H7 (cell line): ENCODE measurements at places on chromosomes 5 and 9. TPM values are rescaled to one million over a fixed set of nuclear protein-coding genes. Genes with fewer than 3 reads are reported as not detected.
A peak's percentile ranks its signal among the peaks of the same experiment; 100 is the strongest.

DNA sequence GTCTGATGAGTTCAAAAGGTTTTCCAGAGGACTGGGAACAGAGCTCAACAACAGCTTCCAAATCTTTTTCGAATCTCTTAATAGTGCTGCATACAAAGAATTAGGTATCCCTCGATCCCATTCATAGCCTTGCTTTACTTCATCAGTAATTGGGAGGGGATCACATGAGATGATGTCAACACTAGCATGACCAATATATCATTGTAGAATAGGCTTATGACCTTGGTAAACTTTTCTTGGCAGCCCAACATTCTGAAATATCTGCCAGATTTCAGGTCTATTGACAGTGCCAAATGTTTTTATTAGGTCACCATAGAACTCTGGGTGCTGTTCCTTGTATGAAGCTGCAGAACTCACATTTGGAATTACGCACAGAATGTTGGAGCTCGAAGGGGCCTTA, 228.9 kb downstream of the FGF10 start:
- no peak for DNase-seq

GRCh38 chr9:81264516-81264915, 424.8 kb downstream of the TLE1 start:
- no peak for DNase-seq

DNA sequence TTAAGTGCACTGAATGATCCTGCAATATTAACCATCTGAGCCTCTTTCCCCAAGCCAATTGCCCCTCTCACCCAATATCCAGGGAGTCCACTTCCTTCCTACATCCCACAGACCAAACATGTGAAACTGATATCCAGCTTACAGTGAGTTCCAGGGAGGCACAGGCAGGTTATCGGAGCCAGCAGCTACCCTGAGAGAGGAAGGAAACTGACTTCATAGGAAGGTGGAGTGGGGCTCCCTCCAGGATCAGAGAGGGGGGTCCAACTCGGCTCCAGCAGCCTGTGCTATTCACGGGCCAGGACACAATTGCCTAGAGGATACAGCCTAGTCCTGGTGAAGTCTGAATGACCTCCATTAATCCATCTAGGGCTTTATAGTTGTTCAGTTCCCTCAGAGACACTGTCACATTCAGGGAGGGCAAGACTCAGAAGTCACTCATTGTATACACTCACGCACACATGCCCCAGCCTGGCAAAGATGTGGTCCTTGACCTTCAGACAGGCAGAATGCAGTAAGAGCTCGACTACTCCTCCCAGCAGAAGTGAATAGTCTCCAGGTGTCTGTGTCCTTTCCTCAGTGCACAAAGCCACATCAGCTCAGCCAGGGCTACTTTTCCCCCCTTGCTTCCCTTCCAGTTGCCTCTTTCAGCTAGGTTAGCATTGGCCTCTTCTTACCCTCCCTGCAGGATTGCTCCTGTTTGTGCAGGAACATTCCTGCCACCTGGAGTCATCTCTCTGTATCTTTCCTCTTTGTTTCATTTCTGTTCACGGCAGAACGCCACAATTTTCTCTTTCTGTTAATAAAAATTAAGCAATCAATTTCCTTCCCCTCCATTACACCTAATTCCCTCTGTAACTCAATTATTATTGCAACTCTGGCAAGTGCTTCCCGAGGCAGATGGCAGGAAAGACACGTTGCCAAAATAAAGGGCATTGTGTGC, 501.7 kb downstream of the ARHGEF28 start:
- DNase-seq = peak; percentile 33

DNA sequence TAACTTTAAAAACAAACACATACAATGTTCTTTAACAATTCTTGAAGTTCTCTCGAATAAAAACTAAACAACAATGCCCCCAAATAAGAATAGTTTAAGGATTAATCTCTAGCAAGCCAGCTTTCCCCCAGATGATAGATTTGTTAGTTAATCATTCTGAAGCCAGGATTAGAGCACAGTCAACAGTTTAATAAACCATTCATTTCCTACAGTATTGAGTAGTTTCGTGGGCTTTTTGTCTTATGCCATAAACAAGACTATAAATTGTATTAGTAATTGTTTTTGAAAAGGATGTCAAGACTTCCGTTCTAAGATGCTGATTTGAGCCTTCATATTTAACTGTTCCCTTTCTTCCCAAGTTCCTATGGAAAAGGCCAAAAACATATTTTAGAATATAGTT, 136.6 kb downstream of the PIK3R1 start:
- no peak for DNase-seq

DNA sequence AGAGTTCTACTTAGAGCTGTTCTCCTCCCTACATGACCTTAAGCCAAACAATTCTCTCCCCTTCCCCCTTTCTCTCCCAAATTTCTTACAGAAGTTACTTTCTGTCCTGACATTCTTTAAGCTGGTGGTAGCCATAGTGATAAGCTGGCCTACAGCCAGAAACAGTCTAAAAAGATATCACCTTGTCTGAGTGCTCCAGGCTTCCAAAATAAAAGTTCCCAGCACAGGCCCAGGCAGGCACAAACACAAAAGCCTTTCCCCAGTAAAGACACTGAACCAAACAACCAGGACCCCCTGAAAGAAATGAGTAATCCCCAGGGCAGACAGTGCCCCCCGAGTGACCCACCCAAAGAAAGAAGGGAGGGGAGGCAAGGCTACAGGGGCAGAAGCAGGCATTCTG, 19.2 kb downstream of the SIL1 start:
- peak; percentile 24 for DNase-seq

GRCh38 chr5:88680253-88681132, 202.5 kb downstream of the MEF2C start:
- DNase-seq = peak; percentile 96

DNA sequence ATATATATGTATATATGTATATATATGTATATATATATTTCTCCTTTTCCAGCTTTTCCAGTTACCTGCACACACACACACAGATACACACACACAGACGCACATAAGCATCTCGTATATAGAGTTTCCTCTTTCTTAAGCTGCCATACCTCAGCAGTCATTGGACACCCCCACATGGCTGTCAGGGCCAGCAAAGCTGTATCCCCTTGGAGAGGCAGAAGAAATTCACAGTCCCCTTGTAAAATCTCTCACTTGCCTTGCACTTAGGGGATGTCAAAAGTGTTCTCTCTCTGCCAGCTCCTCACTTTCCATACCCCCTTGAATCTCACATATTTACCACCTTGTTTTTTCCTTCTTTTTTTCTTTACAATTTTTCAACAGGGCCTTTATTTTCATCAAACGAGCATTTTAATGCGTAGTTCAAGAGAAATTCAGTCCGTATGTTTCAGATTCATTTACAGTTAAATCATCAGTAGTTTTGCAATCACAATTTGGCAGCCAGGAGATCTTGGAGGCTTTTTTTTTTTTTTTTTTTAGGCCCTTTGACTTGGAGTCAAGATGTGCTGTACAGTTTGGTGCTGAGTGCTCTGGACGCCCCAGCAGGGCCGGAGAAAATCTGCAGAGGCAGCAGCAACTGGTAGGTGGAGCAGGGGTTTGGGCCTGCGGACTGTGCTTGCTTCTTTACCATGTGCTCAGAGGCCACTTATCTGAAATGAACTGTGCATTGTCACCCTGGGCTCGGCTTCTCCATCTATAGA, 244.9 kb upstream of the KLF4 start:
- no peak for DNase-seq

DNA sequence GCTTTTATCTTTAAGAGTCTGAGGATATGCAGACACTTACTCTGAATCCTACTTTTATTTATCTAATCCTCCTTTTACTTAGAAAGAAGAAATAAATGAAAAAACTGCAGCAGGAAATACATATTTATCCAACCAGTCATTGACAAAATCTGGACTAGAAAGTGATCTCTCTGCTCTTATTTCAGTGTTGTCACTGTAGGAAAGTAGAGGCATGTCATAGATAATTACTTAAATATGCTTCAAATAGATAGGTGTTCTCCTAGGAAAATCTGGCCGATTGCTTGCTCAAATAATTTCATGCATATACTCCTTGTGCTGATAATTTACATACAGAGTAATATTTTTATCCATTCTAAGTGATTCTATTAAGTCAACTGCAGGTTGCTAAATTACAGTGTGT, 2001.9 kb upstream of the C9orf72 start:
- DNase-seq = no peak

GRCh38 chr9:129418451-129418850, 202.4 kb downstream of the C9orf50 start:
- peak; percentile 19 for DNase-seq

DNA sequence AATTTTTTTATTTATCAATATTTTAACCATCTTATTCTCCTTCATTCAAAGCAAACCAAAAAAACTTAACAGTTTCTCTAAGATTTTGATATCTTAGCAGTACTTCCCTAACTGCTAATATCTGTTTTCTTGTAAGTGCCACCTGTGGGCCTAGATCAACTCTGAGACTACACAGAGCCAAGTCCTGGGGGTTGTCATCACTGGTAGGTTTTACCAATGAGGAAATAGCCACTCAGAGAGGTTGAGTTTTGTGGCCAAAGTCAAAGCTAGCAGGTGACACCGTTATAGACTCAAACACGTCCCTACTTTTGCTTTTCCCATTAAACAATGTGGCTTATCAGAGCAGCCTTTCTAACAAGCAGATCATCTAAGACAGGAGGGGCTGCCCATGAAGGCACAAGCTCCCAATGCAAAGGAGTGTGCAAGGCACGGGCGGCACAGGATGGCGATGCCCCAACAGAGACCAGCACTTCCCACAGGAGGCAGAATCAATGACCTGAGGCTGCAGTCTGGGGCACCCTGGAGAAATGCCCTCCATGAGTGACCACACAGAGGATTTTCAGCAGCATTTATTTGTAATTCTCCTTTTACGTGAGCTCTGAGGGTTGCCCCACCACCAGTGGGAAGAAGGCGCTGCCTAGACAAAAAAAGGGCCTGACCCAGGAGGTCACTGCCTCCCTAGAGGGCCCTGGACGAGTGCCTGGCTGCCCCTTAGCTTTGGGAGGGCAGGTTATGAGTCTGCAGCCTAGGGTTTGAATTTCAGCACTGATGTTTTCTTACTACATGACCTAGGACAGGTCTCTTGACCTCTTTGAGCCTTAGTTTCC, 7.4 kb downstream of the TBC1D2 start:
- no peak for DNase-seq

The C1QTNF2 gene
- total RNA-seq = 0.04 TPM in 1 of 2 replicates, not detected in the other

The ASTN2 gene
- total RNA-seq = 7.4 and 9.3 TPM in 2 replicates

The PPP3R2 gene
- not detected in 2 replicates for total RNA-seq

The WNT8A gene
- 7.5 and 13.2 TPM in 2 replicates for total RNA-seq

The SPATA31E1 gene
- 0.07 TPM in 1 of 2 replicates, not detected in the other for total RNA-seq

The TTF1 gene
- total RNA-seq = 14.5 and 15.0 TPM in 2 replicates

The WDR38 gene
- total RNA-seq = not detected in 2 replicates
